Stimulated activated naive CD8-positive, alpha-beta T cell treated with anti-CD3 and anti-CD28 coated beads, Interleukin-15, Interleukin-2, amounts not matched to agents 100 U/mL and 50 U/mL, for 24 hours (primary cell): ENCODE measurements at places on chromosomes 7 and 10.

DNA sequence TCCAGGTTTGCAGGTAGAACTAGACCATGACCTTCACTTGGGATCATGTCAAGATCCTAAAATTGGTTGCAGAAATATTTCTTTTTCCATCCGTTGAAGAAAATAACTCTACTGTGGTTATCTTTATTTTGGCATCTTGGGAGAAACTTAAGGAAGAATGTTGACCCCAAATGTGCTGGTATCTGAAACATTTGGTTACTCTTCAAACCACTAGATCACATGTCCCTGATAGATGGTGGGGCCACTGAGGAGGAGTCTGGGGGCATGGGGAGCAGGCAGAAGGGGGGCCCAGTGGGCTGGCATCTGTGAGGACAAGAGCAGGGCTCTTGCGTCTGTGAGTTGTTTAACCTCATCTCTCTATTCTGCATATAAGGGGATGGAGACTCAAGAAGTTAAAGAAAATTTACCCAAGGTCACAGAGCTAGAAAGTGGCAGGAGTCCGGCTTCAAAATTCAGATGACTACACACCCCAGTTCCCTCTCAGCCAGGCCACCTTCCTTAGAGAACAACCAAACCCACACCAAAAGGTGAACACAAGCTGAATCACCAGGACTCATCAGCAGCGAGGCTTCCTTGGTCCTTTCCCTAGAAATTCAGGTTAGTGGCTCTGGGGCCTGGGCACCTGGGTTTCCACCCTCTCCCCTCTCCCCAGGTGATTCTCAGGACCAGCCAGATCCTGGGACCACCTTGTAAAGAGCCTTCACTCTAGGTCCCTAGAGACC is 40.6 kb upstream of the SRGN start:
- no peak for DNase-seq

GRCh38 chr7:52791176-52791700 is 244.2 kb upstream of the POM121L12 start:
- no peak for DNase-seq

DNA sequence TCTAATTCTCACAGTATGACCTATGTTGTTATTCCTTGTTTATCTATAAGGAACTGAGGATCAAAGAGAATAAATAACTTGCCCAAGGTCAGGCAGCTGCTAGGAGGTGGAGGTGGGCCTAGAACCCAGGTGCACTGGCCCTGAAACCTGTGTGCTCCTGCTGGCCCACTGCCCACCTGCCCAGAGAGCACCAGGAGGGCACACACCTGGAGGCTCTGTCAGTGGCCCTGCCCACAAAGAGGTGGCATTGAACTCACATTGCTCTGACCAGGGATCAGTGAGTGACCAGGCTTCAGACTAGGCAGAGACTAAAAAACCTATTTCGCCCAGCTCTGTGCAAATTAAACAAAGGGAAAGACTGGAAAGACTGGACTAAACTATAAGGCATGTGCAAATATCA is 210.6 kb downstream of the TNS3 start:
- no peak for DNase-seq

DNA sequence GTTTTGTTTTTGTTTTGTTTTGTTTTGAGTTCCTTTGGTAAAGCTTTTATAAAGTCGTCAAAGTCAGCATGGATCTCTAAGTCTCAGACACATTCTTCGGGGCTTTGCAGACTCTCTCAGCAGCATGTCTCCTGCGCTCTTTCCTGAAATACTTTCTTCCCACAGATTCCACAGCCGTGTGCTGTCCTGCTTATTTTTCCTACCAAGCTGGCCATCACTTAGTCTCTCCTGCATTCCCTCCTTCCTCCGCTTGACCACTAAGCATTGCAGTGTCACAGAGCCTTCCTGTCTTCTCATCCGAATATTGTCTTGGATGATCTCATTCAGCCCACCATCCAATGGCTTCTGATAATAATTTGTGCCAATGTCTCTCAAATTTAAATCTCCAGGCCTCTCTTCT is 434.3 kb upstream of the C7orf33 start:
- no peak for DNase-seq

- no peak for DNase-seq
Observed at GRCh38 chr10:20330246-20330645, 514.0 kb downstream of the PLXDC2 start.

DNA sequence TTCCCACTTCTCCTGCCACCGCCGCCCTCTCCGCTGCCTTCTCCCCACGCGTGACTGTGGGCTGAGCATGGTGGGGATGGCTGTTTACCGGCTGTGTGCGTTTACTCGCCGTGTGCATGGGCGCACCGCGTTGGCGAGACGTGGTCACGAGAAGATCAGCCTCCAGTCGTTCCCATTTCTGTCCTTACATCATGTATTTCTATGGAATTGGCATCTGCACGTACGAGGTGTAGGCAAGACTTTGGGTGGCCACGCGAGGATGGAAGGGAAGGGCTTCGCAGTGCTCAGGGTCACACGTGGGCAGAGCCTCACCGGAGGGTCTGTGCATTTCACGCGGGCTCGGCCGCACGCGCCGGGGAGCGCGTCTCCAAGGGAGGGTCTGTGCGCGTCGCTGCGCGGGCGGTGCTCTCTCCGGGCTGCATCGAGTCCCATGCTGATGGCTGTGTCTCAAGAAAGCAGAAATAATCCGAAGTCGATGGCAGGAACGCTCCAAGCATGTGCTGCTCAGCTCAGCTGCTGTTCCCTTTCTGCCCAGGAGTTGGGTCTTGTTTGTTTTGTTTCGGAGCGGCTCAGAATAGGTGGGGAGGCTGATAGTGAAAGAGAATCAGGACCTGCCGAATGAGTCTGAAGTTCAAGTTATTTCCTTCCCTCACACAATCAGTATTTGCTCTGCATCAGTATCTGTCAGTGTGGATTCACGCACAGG is 973 bp downstream of the CAMK1D start:
- peak; percentile 48 for DNase-seq

GRCh38 chr7:213324-213993 is 21.1 kb downstream of the FAM20C start:
- DNase-seq: no peak

DNA sequence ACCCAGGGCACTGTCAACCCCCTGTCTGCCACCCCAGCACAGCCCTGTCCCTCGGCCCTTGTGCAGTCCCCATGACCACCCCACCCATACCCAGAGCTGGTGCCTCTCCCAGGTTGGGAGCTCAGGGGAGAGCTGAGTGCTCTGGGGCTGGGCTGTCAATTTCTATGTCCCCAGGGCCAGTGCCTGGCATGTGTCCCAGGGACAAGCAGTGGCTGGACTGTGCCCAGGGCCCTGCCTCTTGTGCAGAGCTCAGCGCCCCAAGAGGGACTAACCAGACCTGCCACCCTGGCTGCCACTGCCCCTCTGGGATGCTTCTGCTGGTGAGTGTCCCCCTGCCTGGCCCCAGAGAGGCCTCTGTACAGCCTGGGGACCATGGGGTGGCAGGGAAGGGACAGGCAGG is 29.0 kb upstream of the ZNF862 start:
- DNase-seq: no peak

GRCh38 chr7:16960337-16960965 is 78.7 kb upstream of the AGR3 start:
- no peak for DNase-seq

GRCh38 chr10:69906425-69906824 is 104.7 kb downstream of the COL13A1 start:
- DNase-seq: no peak

- no peak for DNase-seq
Observed at GRCh38 chr7:155684543-155684942, 40.1 kb downstream of the RBM33 start.

DNA sequence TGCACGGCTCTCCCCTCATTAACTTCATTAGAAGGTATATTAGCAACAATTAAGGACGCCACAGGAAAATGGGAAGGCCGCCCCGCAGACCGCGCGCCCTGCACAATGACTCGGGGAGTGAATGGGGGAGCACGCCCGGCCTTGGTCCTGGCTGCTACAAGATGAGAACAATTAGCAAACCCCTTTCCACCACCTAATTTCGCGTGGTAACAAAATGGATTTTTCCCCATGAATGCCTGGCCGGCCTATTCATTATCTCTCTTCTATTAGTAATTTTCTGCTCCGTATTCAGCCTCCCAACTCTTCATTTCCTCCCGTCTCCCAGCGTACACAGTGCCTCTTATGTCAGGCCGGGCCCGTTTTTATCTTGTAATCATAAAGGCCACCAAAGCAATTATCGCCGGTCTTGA is 346.9 kb downstream of the DNAJB6 start:
- no peak for DNase-seq

- no peak for DNase-seq
Observed at GRCh38 chr7:3010161-3010560, 33.5 kb downstream of the CARD11 start.

DNA sequence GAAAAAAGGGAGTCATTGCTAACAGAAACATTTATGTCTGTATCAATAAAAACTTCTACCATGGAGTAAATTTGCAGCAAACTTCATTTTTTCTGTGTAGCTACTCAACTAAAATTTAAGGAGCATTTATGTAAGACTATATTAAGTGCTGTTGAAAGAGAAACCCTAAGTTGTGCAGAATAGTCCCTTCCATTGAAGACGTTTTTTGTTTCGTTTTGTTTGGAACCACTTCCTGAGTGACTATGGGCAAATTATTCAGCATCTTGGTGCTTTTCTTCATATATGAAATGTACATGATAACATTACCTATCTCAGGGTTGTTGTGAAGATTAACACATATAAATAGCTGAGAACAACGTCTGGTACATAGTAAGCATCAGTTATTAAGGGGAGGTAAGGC is 24.3 kb downstream of the SEM1 start:
- no peak for DNase-seq

- no peak for DNase-seq
Observed at GRCh38 chr7:1123715-1124114, 35.8 kb downstream of the GPER1 start.

DNA sequence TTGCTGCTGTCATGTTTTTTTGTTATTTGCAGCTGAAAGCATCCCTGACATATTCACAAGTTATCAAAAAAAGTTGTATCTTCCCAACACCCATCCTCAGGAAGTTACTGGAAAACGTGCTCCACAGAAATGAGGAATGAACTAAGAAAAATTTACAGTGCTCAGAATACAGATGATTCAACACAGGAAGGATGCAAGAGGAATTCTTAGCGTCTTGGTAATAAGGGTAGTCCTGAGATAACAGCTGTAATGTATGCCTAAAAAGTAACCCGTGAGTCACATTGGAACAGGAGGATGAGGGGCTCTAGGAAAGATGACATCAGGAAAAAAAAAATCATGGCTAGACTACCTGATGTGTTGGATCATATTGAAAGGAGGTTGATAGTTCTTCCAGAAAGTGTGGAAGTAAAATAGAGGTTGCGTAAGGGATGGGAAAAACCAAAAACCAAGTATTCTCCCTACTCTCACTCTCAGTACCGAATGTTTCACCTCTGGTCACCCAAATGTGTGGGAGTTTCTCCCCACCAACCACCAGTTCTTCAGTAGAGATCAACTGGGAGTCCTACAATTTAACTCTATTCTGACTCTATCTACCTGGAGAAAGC is 3.9 kb downstream of the ADAM12 start:
- DNase-seq: no peak

DNA sequence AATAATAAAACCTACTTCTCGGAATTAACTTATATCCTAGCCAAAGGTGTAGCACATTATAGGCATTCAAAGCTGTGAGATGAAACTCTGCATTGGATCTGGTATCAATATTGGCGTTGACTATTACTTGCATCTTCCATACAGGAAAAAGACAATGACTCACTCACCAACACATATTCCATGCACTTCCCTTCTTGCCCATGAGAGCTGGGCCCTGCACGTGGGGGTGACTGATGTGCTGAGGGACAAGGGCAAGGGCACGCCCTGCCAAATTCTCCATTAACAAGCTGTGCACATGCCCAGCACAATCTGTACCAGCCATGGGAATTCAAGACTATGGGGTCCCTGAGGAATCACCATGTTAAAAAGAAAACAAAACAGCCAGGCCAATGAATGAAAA is 188.1 kb upstream of the PDE1C start:
- no peak for DNase-seq

- DNase-seq: no peak
Observed at GRCh38 chr7:96526496-96526895, 183.2 kb downstream of the SEM1 start.

DNA sequence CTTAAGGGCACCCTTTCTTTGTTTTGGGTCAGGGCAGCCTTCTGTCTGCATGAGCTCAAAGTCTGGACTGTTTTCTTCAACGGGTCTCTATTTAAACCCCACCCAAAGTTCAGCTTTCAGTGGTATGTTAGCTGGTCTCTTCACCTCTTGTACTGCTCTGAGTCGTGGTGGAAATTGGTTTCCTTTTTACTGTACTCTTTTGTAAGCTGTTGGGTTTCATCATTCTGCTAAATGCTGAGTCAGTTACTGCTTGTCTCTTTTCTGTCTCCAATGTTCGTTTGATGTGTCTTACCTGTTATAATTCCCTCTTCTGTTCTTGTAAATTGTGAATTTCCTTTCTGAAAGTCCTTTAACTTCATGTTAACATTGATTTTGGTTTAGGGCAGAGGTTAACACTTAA is 64.1 kb upstream of the MALRD1 start:
- no peak for DNase-seq

DNA sequence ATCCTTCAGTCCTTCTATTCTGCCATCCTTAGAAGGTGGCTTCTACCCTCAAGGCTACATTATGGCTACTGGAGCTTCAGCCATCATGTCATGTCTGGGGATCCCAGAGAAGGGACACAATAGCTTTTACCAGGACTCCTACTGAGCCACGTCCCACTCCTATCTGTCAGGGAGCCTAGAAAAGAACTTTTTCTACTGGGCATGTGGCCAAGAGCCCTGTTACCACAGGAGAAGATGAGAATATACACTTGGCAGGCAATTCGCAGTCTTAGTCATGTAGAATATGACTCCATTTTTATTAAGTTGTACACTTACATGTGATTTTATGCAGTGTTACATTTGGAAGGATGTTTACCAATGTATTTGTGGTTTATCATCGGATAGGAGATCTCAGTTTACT is 64.6 kb upstream of the KCNMA1 start:
- DNase-seq: no peak

DNA sequence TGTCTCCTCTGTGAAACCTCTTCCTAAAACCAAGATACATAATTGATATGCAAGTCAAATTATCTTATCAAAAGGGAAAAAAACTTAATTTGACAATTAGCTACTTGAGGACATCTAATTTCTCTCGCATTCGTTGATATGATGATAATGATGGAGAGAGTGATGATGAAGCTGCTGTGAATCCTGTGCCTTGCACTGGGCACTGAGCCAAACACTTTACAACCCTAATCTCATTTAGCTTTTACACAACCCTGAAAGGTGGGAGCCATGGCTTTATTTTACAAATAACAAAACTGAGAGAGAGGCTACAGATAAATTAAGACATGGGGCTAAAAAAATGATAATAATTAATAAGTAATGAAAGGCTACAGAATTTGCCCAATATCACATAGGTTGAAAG is 176.0 kb downstream of the NOC3L start:
- no peak for DNase-seq

- peak; percentile 66 for DNase-seq
Observed at GRCh38 chr10:104297697-104298660, 29.0 kb downstream of the GSTO2 start.

- DNase-seq: no peak
Observed at GRCh38 chr7:116871061-116871700, 8.8 kb downstream of the CAPZA2 start.

- DNase-seq: no peak
Observed at GRCh38 chr10:132735341-132735775, 50.6 kb downstream of the NKX6-2 start.

GRCh38 chr7:99080679-99081078 is 63.2 kb downstream of the SMURF1 start:
- no peak for DNase-seq
